Fibroblast of the aortic adventitia (primary cell): ENCODE measurements at places on chromosomes 11 and 22. TPM values are rescaled to one million over a fixed set of nuclear protein-coding genes. Genes with fewer than 3 reads are reported as not detected.

The EML3 gene
- 22.3 and 61.7 TPM in 2 replicates for total RNA-seq

The PLAAT3 gene
- total RNA-seq, result 9.0 and 71.9 TPM in 2 replicates

The NTM gene
- total RNA-seq, result 3.4 and 52.2 TPM in 2 replicates

The KCNJ5 gene
- total RNA-seq, result 0.09 TPM in 1 of 2 replicates, not detected in the other

The OR4D5 gene
- not detected in 2 replicates for total RNA-seq

The TNNT3 gene
- total RNA-seq, result 0.81 and 6.5 TPM in 2 replicates

The THRSP gene
- total RNA-seq, result not detected in 2 replicates

The BANF1 gene
- total RNA-seq, result 44.1 and 57.7 TPM in 2 replicates

The LPXN gene
- 1.4 and 14.7 TPM in 2 replicates for total RNA-seq

The TBX10 gene
- not detected in 2 replicates for total RNA-seq

The CYB5R3 gene
- total RNA-seq, result 44.4 and 113 TPM in 2 replicates

The C1QTNF4 gene
- not detected in 2 replicates for total RNA-seq

The HEPHL1 gene
- not detected in 2 replicates for total RNA-seq

The UPK2 gene
- total RNA-seq, result not detected in 2 replicates

The RFPL2 gene
- not detected in 2 replicates for total RNA-seq

The SMC1B gene
- 0.08 and 0.09 TPM in 2 replicates for total RNA-seq

The MPEG1 gene
- total RNA-seq, result not detected in 2 replicates

The TIMP3 gene
- 153 and 329 TPM in 2 replicates for total RNA-seq

The OR56A4 gene
- total RNA-seq, result not detected in 2 replicates

The GAL3ST1 gene
- total RNA-seq, result not detected in 2 replicates

The TSPAN4 gene
- 164 and 252 TPM in 2 replicates for total RNA-seq

The TMEM86A gene
- 0.27 and 9.6 TPM in 2 replicates for total RNA-seq

The MYO7A gene
- 0.33 and 0.45 TPM in 2 replicates for total RNA-seq

The SYT7 gene
- total RNA-seq, result 7.0 and 112 TPM in 2 replicates
